ENCODE measurements at places on chromosomes 2 and 18. TPM values are rescaled to one million over a fixed set of nuclear protein-coding genes. Genes with fewer than 3 reads are reported as not detected.

KCNE4 gene
- total RNA-seq = 0.46 TPM

TUBA4A gene
- 18.7 TPM for total RNA-seq

AGXT gene
- not detected for total RNA-seq

RBMS1 gene
- total RNA-seq = 136 TPM

DES gene
- 0.10 TPM for total RNA-seq

CENPA gene
- total RNA-seq = 3.9 TPM

SEPTIN10 gene
- 69.8 TPM for total RNA-seq

CNDP1 gene
- not detected for total RNA-seq

- H3K4me3 ChIP-seq = peak overlapping the region; percentile 97
- DNase-seq = peak; percentile 62
- H3K36me3 ChIP-seq = peaks cover 21% of the 10 kb centered on the region
- H3K4me1 ChIP-seq = peaks cover 33% of the 10 kb centered on the region
Observed at GRCh38 chr2:136118819-136119716, 1.1 kb upstream of the CXCR4 start.

- peaks cover 5% of the 10 kb centered on the region for H3K4me1 ChIP-seq
- H3K27ac ChIP-seq = no peak overlapping the region
- DNase-seq = no peak
- no peak overlapping the region for H3K4me3 ChIP-seq
- H3K36me3 ChIP-seq = no peaks in the 10 kb centered on the region
- H3K27me3 ChIP-seq = peaks cover 11% of the 10 kb centered on the region
Observed at GRCh38 chr2:96928277-96928781, 58.1 kb downstream of the FAM178B start.

DNA sequence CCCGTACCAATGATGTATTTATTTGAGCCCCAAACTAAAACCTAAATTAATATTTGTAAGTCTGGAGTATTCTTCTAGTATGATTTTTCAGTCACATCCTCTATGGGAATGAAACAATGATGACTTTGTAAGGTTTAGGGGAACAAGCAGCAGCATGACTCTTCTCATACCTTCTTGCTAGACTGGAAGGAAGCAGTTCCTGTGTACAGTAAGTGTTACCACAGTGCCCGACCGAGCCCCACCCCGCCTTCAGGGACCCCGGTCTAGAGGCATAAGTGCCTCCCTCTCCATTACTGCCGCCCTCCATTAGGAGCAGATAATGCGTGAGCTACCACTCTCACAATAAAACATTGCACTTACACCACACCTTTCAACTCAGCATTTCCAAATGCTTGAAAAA lies 599.3 kb downstream of the ARHGAP15 start:
- no peaks in the 10 kb centered on the region for H3K36me3 ChIP-seq
- no peaks in the 10 kb centered on the region for H3K4me1 ChIP-seq
- H3K4me3 ChIP-seq = no peak overlapping the region
- no peaks in the 10 kb centered on the region for H3K27me3 ChIP-seq
- no peak overlapping the region for H3K27ac ChIP-seq

DNA sequence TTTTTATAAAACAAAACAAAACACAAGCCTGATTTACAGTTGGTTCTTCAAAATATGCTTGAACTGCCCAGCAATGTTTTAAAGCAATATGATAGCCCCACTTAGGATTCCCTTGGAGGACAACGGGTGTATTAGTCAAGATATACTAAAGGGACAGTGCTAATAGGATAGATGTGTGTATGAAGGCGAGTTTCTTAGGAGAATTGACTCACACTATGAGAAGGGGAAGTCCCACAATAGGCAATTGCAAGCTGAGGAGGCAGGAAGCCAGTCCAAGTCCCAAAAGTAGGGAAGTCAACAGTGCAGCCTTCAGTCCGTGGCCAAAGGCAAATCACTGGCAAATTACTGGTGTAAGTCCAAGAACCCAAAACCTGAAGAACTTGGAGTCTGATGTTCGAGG lies 167.9 kb downstream of the CBLN2 start:
- no peak for DNase-seq
- H3K4me1 ChIP-seq = no peaks in the 10 kb centered on the region
- no peak overlapping the region for H3K27ac ChIP-seq
- peaks cover 2% of the 10 kb centered on the region for H3K27me3 ChIP-seq

DNA sequence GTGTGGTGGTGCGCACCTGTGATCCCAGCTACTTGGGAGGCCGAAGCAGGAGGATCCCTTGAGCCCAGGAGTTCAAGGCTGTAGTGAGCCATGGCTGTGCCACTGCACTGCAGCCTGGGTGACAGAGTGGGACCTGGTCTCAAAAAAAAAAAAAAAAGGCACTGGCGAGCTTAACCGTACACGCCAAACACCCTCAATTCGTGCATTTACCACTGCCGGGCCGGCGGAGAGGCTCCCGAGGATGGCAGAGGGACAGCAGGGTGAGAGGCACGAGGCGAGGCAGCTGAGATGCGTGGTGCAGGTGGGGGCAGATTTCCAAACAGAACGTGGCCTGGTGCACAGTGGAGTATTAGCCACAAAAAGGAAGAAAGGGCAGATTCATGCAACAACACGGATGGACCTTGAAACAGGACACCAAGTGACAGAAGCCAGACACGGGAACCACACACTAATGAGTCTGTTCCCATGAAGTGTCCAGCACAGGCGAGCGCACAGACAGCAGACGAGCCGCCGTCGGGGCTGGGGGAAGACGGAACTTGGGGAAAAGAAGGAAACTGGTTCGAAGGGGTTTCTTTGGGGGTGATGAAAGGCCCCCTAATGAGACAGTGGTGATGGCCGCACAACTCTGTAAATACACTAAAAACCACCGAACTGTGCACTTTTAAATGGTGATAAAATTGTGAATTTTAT lies 27.4 kb downstream of the SLC66A2 start:
- DNase-seq = no peak
- peaks cover 9% of the 10 kb centered on the region for H3K27me3 ChIP-seq
- no peak overlapping the region for H3K27ac ChIP-seq
- H3K4me1 ChIP-seq = no peaks in the 10 kb centered on the region
- peak overlapping the region; percentile 37 for H3K4me3 ChIP-seq

- no peak overlapping the region for H3K27ac ChIP-seq
- no peak overlapping the region for H3K4me3 ChIP-seq
- no peaks in the 10 kb centered on the region for H3K27me3 ChIP-seq
- H3K4me1 ChIP-seq = no peaks in the 10 kb centered on the region
- no peaks in the 10 kb centered on the region for H3K36me3 ChIP-seq
Observed at GRCh38 chr18:33914399-33914798, 310.3 kb downstream of the NOL4 start.

DNA sequence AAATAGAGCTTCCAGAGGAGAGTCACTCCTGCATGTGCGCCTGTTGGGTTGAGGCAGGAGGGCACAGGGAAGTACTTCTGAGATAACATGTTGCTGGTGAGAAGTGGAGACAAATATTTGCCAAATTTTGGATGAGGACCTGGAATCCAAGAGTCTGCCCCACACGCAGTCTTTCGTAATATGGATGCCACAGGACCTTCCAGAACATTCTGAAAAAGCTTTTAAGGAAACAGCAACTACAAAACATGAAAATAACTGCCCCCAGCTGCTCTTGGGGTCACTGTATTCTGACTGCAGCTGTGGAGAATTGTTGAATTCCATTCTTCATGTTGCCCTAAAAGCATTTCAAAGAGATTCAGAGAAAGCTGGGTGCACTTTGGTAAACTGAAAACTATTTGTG lies 227.5 kb downstream of the C1D start:
- peaks cover 1% of the 10 kb centered on the region for H3K27me3 ChIP-seq
- no peaks in the 10 kb centered on the region for H3K4me1 ChIP-seq

DNA sequence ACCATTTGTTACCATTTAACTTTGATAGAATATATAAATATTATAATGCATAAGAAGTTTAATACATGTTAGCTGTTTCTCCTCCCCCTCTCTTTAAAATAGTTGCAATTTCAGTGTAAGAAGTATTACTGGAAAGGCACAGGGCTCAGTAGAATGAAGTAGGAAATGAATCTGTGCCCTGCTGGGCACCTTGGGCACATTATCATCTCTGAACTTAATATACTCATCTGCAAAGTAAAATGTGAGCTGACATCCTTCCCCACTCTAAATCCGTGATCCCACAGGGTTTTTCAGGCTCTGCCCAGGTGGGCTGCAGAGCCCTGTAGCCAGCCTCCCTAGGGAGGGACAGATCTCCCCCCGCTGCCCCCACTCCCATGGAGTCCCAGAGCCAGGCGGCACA lies 56.8 kb downstream of the DPP4 start:
- peaks cover 3% of the 10 kb centered on the region for H3K27me3 ChIP-seq
- H3K4me3 ChIP-seq = no peak overlapping the region
- no peaks in the 10 kb centered on the region for H3K36me3 ChIP-seq
- no peak overlapping the region for H3K27ac ChIP-seq

DNA sequence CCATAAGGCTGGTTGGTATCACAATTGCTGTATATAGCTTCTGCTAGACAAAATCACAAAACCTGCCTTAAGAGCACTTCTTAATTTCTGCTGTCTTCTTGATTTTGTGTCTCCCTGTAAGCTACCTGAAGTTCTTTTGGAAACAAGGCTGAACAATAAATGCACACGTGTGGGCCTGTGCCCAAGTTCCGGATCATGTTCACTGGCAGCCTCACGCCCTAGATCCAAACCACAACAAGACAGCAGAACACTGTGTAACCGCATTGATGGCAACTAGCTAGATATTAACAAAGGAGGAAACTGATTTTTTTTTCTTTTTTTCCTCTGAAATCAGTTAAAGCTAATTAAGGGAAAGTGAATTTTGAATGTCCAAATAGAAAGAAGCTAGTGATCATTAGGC lies 81.5 kb upstream of the LYPD6B start:
- no peaks in the 10 kb centered on the region for H3K4me1 ChIP-seq
- peaks cover 5% of the 10 kb centered on the region for H3K27me3 ChIP-seq
- peaks cover 16% of the 10 kb centered on the region for H3K36me3 ChIP-seq
- no peak overlapping the region for H3K4me3 ChIP-seq
- H3K27ac ChIP-seq = peak overlapping the region; percentile 34

- DNase-seq = no peak
- H3K27ac ChIP-seq = no peak overlapping the region
- H3K4me1 ChIP-seq = no peaks in the 10 kb centered on the region
- H3K36me3 ChIP-seq = no peaks in the 10 kb centered on the region
- no peak overlapping the region for H3K4me3 ChIP-seq
- H3K27me3 ChIP-seq = peaks cover 3% of the 10 kb centered on the region
Observed at GRCh38 chr2:240503848-240504247, 53.9 kb downstream of the ANKMY1 start.

DNA sequence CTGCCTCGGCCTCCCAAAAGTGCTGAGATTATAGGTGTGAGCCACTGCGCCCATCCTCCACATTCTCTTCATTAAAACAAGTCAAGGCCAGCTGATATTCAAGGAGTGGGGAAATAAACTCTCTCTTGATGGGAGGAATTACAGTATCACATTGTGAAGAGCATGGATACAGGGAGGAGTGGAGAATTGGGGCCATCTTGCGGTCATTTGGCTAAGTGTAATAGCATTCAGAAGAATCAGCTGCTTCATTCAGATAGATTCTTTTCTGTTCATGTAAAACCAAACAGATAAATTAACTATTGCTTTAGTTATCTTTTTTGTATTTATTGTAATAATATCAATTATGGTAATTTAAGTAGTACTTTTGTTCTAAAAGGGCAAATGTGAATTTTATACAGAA lies 156.3 kb downstream of the UBR3 start:
- no peaks in the 10 kb centered on the region for H3K36me3 ChIP-seq
- H3K27ac ChIP-seq = no peak overlapping the region
- no peak overlapping the region for H3K4me3 ChIP-seq
- no peak for DNase-seq
- H3K27me3 ChIP-seq = peaks cover 1% of the 10 kb centered on the region
- no peaks in the 10 kb centered on the region for H3K4me1 ChIP-seq

DNA sequence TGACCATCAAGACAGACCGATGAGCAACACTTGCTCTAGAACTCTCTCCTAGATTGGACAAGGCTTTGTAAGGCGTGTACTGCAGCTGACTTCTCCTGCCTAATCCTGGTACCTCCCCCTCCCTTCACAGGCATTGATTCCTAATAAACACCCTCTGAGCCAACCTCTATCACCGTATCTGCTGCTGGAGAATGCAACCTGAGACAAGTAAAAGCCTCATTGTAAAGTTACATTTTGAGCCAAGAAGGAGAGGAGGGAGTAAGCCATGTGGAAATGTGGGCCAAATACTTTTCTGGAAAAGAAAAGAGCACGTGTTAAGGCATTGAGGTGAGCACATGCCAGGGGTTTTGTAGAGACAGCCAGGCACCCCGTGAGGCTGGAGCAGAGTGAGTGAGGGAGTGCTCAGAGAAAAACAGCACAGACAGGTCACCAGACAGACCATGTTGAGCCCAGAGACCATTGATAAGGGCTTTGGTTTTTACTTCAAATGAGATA lies 2.6 kb upstream of the WDFY1 start:
- H3K27ac ChIP-seq = no peak overlapping the region
- peaks cover 6% of the 10 kb centered on the region for H3K27me3 ChIP-seq
- H3K36me3 ChIP-seq = peaks cover 4% of the 10 kb centered on the region
- H3K4me3 ChIP-seq = no peak overlapping the region
- DNase-seq = no peak

DNA sequence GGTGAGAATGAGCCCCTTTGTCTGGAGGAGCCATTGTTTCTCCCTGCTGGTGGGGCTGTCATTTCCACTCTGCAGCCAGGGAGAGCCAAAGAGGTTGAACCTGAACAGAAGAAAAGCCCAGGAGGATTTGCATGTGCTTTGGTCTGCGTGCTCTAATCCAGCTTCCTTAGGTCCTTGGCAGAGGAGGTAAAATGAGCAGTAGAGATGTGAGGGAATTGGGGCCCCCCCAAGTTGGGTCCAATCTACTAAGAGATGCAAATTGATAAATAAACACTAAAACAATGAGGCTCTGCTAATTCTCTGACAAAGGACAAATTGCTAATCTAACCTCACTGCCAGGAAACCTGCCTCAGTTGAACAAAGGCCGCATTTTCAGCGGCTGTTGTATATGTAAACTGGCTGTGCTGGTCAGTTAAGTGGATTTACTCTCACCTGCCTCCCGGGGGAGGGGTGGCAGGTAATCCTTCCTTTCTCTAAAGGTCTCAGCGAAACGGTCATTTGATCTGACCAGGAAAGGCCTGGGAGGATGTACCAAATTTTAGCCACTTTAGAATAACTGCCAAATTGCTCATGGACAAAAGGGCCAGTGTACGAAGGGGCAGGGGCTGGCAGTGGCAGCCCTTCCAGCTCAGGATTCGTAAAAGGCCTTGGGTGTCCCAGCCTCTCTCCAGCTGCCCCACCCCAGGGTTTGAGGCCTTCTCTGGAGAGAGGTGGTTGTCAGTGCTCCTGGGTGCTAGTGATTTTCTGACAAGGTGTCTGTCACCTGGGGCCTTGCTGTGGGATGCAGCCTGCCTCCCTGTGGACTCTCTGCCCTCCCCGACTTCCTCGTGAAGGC lies 193.6 kb downstream of the MIB1 start:
- peaks cover 4% of the 10 kb centered on the region for H3K4me1 ChIP-seq
- H3K27ac ChIP-seq = no peak overlapping the region
- DNase-seq = no peak

DNA sequence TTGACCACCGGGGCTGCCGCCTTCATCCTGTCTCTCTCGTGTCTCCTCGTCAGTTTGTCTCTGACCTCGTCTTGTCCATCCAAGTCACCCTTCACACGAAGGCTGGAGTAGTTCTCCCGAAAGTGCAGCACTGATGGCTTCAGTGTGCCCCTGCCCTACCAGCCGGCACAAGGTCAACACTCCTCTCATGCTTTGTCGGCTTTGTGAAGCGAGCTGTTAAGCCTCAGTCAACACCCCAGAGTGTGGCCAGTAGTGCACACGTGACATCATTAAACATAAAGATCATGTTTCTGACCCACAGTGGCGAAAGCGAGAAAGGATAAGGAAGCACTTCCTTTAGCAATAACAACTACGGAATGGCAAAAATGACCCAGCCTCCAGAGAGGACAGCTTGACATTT lies 23.2 kb downstream of the ACKR3 start:
- H3K27me3 ChIP-seq = no peaks in the 10 kb centered on the region
- H3K4me1 ChIP-seq = no peaks in the 10 kb centered on the region
- no peak overlapping the region for H3K27ac ChIP-seq
- no peaks in the 10 kb centered on the region for H3K36me3 ChIP-seq
- no peak overlapping the region for H3K4me3 ChIP-seq
- DNase-seq = no peak
